Left renal cortex interstitium (tissue), 4 donors: ENCODE measurements at places on chromosomes 16 and 17.

- DNase-seq, result no peak
Measured at GRCh38 chr17:71114911-71115668, 945.8 kb downstream of the KCNJ2 start.

DNA sequence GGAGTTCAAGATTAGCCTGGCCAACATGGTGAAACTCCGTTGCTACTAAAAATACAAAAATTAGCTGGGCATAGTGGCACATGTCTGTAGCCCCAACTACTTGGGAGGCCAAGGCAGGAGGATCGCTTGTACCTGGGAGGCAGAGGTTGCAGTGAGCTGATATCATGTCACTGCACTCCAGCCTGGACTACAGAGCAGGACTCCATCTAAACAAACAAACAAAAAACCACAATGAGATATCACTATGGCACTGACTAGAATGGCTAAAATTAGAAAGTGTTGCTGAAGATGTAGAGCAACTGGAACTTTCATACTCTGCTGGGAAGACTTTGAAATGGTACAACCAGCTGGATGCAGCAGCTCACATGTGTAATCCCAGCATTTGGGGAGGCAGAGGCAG lies 6.5 kb upstream of the TNK1 start:
- no peak for DNase-seq

- DNase-seq, result no peak
Measured at GRCh38 chr16:86410081-86410480, 100.2 kb upstream of the FOXF1 start.

DNA sequence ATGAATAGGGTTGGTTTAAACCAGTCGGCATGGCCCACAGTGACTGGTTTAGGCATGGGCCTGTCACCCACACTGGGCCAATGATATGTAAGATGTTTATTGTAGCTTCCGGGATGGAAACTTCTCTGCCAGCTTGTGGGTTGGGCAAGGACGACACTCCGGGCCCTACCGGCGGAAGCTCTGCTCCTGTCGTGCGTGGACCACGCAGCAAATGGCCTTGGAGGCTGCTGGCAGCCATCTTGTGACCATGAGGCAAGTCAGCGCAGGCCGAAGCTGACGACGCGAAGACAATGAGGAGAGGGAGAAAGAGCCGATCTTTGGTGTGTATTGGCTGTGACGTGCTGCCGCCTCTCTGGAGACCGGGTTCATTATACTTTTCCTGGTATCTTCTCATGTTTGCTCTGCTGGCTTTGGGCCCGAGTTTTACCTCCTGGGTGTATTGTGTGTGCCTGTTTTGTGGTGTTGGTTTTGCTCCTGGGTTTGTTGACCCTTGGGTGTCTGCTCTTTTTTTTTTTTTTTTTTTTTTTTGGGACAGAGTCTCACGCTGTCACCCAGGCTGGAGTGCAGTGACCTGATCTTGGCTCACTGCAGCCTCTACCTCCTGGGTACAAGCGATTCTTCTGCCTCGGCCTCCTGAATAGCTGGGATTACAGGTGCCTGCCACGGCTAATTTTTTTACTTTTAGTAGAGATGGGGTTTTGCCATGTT lies 15.4 kb downstream of the SLC25A10 start:
- no peak for DNase-seq

- DNase-seq, result no peak
Measured at GRCh38 chr16:81864646-81865382, 85.7 kb downstream of the PLCG2 start.

- DNase-seq, result no peak
Measured at GRCh38 chr17:1484676-1485422, 7.6 kb downstream of the MYO1C start.

GRCh38 chr16:85091522-85091910 lies 20.8 kb downstream of the CIBAR2 start:
- no peak for DNase-seq

DNA sequence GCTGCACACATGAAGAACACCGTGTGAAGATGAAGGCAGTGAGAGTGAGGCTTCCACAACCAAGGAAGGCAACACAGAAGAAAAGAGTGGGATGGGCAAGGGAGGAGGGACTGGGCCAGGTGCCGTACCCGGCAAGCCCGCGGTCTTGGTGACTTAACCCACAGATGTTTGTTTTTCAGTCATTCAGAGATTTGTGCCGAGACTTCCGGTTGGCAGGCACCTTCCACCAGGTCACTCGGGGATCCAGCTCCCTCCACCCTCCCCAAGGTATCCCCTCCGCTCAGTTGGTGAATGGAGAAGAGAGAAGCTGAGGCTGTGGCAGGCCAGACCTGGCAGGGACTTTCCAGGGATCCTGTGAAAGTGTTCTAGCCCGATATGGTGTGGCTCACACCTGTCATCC lies 4.9 kb upstream of the KREMEN2 start:
- no peak for DNase-seq

GRCh38 chr16:50814541-50814940 lies 72.7 kb downstream of the CYLD start:
- no peak for DNase-seq

- DNase-seq, result no peak
Measured at GRCh38 chr16:361872-362701, 8.3 kb downstream of the MRPL28 start.

DNA sequence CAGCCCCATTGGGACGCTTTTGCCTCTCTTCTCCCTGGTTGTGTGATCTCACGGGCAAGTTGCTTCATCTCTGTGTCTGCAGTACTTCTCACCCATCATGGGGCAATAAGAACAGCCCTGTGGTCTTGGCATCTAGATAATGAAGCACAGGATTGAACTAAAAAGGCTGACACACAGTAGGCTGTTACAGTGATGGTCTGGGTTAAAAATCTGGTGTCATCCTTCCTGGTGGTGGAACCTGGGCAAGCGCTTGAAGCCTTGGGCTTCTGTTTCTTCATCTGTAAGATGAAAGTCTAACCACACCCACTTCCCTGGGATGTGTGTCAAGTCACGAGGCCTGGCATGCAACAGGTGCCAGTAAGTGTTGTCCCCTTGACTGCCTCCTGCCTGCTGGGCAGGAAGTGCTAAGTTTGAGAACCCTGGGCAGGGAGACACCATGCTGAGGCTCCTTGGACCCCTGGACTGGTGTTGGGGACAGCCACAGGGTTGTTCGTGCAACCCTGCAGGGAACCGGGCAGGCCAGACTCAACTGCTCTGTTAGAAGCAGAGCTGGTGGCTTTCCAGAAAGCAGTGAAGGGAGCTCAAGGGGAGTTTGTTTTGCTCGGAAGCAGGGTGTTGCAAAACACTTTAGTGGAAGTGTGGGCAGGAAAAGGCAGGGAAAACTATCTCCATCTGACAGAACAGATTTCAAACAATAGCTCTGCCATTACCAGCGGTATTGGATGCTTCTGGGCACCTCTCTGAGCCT lies 5.9 kb upstream of the MAP2K3 start:
- DNase-seq, result no peak

DNA sequence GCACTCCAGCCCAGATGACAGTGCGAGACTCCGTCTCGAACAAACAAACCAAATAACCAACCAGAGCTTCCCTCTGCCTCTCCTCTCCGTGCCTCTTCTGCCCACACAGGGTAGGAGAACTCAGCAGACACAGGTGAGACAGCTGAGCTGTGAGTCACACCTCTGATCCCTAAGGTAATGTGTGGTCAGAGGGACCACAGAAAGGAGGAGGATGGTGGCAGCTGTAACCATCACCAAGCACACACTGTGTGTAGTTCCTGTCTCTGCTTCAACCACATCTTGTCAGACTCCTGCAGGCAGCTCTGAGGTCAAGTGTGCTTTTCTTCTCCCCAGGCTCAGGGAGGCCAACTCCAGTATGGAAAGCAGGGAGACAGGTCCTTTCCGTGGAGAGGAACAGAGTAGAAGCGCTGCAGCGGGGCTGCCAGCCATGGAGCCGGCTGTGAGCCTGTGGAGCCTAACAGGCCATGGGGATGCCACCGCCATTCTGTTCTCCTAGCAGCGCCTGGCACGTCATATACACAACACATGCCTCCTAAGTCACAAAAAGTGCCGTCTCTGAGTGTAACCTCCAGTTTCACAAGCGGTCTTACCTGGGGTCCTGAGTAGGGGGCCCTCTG lies 7.1 kb downstream of the NUDT16L1 start:
- DNase-seq, result no peak

- no peak for DNase-seq
Measured at GRCh38 chr17:39818358-39819000, 45.6 kb downstream of the IKZF3 start.

DNA sequence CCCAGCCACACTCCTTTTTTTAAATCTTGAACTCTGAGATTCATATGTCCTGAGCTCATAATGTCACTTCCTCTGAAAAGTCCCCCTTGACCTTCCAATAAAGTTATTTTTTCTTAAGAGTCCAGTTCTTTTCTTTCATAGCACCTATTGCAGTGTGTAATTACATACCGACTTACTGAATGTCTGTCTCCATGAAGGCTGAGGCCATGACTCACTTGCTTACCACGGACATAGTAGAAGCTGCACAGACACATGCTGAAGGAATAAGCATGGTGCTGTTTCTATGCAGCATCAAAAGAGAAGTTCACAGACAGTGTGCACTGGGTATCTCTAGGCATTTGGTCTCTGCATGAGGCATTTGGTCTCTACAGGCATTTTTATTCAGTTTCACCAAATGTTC lies 77.2 kb downstream of the C17orf67 start:
- DNase-seq, result no peak

DNA sequence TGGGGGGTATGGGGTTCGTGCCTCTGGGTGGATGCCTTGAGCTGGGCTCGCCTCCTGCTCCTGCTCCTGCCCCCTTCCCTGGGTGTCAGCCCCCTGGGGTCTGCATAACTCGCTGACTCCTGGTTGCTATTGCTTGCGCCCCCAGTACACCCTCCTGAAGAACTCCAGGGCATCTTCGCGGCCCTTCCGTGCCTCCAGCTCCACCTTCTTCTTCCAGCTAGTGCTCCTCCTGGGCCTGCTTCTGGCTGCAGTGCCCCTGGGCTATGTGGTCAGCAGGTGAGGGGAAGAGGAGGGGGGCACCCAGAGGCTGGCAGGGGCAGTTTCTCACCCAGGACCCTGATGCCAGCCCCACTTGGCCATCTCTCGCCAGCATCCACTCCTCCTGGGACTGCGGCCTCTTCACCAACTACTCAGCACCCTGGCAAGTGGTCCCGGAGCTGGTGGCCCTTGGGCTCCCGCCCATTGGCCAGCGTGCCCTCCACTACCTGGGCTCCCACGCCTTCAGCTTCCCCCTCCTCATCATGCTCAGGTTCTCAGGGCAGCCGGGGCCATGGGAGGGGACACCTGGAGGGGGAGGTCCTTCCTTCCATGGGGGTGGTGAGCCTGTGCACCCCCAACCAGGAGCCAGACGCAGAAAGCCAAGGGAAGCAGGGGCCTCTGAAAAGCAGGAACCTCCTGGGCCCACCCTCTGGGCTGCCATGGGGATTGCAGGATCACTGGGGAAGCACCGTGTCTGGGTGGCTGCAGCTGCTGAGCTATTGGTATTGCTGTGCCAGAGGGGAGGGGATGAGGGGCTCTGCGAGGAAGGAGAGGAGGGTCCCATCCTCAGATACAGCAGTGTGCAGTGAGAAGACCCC lies 7.8 kb upstream of the C17orf99 start:
- DNase-seq, result no peak

DNA sequence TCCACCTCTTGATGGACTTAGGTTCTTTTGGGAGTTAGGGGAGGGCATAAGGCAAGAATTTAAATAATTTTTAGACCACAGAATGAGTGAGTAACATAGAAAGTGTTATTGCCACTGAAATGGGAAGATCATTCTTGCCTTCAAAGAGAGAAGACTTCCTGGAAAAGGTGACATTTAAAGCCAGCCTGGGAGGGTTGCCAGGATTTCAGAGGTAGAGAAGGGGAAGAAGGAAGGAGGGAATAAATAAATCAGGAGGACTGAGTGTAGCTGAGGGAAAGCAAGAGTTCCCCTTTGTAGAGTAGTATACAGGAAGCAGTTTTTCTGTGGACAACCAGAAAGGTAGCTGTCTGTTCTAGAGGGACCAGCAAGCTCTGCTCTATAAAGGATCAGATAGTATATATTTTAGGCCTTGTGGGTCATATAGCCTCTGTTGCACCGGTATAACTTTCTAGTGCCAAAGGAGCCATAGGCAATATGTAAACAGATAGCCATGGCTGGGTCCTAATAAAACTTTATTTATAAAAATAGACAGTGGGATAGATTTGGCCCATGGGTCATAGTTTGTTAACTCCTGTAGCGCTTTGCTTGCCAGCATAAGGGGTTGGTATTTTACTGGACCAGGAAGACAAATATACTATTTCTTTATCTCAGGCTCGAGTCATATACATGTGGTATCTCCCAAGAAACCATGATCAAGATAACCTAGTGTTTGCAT lies 147.2 kb upstream of the CACNG5 start:
- no peak for DNase-seq

DNA sequence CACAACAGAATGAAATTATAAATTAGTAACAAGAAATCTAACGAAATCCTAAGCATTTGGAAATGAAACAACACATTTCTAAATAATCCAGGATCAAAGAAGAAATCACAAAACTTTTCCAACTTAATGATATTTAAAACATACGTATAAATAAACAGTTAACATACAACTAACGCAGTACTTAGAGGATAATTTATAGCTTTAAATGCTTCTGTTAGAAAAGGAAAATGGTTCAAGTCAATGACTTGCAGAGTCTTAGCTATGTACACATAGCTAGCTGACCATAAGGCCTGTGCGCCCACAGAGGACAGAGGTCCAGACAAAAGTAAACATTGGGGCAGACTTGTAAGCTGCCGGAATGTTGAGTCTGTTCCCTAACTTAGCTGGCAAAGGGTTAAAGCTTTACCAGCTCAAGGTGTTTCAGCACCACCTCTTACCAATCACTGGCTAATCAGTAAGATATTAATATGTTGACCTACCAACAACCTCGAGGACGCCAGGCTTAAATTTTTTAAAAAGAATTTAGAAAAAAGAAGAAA lies 84.6 kb downstream of the PARN start:
- no peak for DNase-seq
